ENCODE measurements at places on chromosomes 4 and X.

DNA sequence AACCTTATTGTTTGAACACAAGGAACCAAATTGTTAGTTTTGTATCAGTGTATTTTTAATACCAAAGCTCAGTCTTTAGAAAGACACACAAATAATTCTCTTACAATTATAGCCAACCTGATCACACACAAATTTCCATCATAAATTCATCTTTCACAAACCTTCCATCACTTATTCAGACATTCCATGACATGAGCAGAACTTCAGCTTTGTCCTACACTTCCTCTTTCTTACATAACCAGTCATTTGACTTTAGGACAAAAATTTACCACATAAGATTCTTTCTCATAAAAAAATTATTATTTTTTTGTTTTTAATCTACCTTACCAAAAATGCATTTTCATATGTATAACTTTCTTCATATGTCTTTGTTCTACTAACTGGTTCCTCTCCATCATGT is 312.2 kb downstream of the GALNTL6 start:
- DNase-seq: no peak

- no peak for DNase-seq
Measured at GRCh38 chr4:58636381-58636780, 1526.2 kb upstream of the IGFBP7 start.

GRCh38 chrX:148620023-148620422 is 119.6 kb downstream of the AFF2 start:
- no peak for DNase-seq

- DNase-seq: peak; percentile 95
Measured at GRCh38 chrX:48957827-48958634, 624 bp upstream of the OTUD5 start.

- DNase-seq: no peak
Measured at GRCh38 chrX:154401918-154402621, 3.9 kb downstream of the RPL10 start.

DNA sequence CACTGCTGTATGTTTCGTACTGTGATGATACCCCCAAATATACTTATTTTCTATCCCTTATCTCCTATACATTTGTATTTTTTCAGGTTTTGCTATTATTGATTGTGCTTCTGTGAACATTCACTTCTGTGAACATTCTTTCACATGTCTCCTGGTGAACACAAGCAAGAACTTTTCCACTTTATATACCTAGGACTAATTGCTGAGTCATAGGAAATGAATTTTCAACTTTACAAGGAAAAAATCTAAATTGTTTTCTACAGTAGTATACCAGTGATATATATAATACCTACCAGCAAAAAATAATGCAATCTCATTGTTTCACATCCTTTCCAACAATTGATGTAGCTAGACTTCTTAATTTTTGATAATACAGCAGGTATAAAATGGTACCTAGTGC is 139.5 kb upstream of the MAGEB18 start:
- DNase-seq: no peak

- DNase-seq: no peak
Measured at GRCh38 chr4:76074468-76074867, at the start of gene ART3. Gene ART3 (plus strand): TSS chr4:76074709. CDS start chr4:76075890, 1,181 bp downstream.

All from right forelimb (tissue), 1 donor.